ENCODE measurements at places on chromosomes 4 and X.

GRCh38 chr4:72977936-72978485 lies 91.5 kb downstream of the COX18 start:
- no peak for DNase-seq

DNA sequence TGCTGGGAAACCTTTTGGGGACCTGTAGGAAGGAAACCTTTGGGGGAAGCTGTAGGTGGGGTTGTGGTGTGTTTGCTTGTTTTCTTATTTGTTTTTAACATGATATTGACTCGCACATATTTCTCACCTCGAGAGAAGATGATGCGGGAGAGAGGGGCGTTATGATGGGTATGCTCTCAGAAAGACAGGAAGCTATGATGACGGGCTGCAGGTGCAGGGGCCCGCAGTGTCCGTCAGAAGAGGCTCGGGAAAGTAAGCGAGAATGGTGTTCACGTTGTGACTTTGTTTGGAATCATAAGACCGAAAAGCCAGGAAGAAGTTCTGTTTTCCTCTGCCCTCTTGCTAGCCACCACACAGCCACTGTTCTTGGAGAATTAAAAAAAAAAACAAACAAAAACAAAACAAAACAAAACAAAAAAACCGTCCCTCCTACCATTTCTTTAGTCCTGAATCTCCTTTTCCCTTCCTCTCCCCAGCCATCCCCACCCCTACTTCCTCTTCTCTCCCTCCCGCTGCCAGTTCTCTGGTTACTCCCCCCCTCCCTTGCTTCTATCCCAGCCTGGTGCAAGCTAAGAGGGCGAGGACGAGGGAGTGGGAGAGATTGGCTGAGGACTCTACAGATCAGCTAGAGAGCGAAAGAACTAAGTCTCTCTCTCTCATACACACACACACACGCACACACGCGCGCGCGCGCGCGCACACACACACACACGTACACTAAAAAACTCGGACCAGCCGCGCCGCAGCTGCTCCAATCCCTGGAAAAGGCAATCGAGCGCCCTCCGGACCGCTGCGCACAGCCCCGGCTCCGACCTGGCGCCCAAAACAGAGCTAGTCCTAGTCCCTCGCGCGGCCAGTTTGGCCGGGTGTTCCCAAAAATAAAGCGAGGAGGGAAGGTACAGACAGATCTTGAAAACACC lies at the start of gene BMP3:
BMP3 (plus strand) TSS at position 648 of the 920 bp plus-strand sequence. CDS start 577 bp downstream, outside the sequence.
- DNase-seq = no peak

DNA sequence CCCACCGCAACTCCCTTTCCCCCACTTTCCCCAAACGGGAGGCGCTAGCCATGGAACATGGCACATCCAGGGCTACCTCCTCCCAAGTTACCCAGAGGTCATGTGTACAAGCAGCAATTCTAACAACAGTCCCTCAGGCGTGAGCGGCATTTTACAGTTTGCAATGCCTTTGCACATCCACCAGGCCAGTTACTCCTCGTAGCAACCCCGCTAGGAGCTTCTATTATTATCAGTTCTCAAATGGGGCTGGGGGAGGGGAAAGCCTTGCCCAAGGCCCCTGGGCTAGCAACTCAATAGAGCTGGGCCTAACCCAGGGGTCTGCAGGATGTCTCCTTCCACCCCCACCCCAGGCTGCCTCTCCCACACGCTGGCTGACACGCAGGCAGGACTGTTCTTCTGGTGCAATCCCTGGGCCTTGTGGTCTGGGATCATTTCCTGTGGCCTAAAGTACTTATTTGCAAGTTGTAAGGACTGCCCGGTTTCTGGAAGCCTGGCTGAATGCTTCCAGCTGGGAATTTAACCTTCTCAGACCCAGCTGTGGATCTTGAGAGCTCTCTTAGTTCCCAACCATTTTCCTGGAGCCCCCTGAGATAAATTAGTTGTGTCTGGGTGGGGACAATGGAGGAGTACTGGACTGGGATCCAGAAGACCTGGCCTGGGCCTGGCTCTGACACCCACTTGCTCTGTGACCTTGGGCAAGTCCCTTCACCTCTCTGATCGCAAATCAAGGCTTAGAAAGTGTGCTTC lies 27.7 kb downstream of the PJA1 start:
- no peak for DNase-seq

DNA sequence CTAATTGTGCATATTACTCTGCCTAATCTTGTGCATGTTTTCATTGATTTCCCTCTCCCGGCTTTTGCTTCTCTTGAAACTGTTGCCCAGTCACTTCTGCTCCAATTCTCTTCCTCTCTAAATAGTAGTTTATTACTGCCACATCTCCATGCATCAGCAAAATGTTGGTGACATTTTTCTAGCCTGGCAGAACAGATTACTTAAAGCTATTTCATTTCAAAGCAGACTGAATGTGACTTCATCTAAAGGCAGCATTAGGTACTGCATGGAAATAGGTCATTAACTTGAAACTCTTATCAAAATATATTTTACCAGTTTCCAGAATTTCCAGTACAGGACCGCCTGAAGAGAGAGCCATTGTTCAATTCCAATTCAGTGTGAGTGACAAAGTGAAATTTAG lies 52.4 kb downstream of the HPGDS start:
- DNase-seq = no peak

DNA sequence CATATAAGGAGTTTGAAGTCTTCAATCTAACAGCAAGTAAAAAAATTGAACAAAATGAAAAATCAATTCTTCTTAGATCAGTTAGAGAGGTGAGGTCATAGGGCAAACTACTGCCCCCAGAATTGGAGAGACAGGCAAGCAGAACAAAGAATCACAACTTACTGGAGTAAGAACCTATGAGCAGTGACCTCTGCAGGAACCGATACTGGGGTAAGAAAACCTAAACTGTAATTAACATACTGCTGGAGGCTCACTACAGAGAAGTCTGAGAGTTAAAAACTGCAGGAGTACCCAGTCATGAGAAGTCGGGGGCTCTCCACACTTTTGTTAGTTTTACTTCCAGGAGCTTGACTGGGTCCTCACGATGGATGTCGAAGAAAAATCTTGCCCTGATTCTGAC lies 16.0 kb downstream of the CLDN22 start:
- no peak for DNase-seq

- DNase-seq = peak; percentile 9
Observed at GRCh38 chr4:33296876-33297455, 2576.8 kb downstream of the PCDH7 start.

GRCh38 chrX:110741213-110741796 lies 54.3 kb downstream of the CHRDL1 start:
- DNase-seq = no peak

- no peak for DNase-seq
Observed at GRCh38 chr4:158285429-158286216, 75.3 kb downstream of the TMEM144 start.

- no peak for DNase-seq
Observed at GRCh38 chr4:48798117-48798516, 18.0 kb upstream of the FRYL start.

Data from NCI-H524 (cell line).